ENCODE measurements at places on chromosomes 7 and 10.

DNA sequence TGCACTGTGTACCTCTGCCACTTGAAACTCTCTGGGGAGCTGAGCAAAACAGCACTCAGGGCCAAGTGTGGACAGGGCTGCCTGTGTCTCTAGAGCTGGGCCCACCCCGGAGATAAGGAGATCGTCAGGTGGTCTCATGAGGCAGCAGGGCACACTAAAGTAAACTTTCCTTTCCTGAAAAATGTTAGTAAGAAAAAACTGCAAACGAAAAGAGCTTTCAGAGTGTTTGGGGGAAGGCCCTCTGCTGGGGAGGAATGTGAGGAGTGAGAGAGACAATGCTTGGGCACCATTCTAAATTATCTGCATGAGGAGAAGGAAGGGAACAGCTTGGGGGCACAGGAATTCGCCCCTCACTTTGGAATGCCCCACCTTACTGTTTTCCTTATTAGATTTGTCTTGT is 127.7 kb downstream of the ATXN7L1 start:
- DNase-seq, result no peak

- no peak for DNase-seq
These were observed 23.7 kb downstream of the XPNPEP1 start for GRCh38 chr10:109899356-109900331.

DNA sequence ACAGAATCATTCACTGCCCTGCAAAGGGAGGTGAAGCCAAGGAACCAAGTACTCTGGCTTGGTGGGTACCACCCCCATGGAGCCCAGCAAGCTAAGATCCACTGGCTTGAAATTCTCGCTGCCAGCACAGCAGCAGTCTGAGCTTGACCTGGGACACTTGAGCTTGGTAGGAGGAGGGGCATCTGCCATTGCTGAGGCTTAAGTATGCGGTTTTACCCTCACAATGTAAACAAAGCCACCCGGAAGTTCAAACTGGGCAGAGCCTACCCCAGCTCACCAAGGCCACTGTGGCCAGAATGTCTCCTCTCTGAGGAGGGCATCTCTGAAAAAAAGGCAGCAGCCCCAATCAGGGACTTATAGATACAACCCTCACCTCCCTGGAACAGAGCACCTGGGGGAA is 1050.0 kb upstream of the GHITM start:
- DNase-seq, result no peak

DNA sequence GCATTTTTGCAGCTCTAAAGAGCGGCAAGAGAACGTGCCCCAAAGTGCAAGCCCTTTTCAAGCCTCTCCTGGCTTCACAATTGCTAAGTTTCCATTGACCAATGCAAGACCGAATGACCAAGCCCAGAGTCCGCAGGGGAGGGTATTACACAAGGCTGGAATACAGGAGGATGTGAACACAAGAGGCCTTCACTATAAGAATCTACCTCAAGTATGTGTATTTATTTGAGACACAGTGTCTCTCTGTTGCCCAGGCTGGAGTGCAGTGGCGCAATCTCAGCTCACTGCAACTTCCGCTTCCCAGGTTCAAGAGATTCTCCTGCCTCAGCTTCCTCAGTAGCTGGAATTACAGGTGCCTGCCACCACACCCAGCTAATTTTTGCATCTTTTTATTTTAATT is 22.2 kb upstream of the TPST1 start:
- no peak for DNase-seq

- DNase-seq, result no peak
These were observed 30.6 kb upstream of the RHOBTB1 start for GRCh38 chr10:60974463-60975149.

GRCh38 chr7:70698219-70698832 is 433.6 kb upstream of the GALNT17 start:
- no peak for DNase-seq

Data from T-helper 22 cell (primary cell).